ENCODE measurements at places on chromosomes 7 and 10.

GRCh38 chr10:69057261-69057950, 30.5 kb upstream of the SRGN start:
- DNase-seq: no peak

DNA sequence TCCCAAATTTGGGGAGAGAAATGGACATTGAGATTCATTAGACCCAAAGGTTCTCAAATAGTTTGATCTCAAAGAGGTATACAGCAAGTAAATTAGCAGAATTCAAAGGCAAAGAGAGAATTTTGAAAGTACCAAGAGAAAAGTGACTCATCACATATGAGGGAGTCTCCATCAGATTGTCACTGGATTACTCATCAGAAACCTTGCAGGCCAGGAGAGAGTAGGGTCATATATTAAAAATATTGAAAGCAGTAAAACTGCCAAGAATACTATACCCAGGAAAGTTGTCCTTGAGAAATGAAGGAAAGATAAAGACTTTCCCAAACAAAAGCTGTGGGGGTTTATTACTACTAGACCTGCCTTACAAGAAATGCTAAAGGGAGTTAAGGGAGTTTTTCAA, 140.6 kb downstream of the TMEM168 start:
- DNase-seq: no peak

DNA sequence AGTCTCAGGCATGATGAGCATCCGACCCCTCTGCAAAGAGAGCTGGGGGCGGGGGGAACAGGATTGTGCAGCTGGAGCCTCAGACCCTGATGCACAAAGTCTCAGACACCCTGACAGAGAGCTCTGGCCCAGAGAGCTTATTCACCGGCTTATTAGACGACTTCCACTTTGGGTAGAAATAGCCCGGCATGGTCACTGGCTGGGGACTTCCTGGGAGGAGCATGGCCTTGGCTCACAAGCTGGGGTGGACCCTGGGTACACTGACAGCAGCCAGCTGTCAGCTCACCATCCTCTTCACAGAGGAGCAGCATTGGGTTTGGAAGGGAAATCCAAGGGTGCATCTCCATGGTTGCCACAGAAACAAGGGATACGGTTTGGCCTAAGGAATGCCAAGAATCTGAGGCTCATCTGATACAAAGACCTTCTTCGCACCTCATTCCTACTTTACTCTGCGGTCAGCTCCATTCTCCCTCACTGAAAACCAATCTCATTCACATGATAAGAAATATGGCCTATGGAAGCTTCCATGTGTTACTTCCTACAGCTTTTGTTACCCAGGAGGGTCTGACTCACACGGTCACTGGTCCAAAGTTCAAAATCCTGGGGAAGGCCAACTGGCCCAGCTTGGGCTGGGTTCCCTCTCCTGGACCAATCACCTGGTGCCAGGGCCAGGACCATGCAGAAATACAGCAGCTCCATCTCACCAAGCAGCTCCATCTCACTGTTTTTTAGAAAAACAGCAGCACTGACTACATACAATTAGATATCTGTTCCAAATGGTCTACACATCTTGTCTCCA, 25.1 kb downstream of the ZNF467 start:
- DNase-seq: no peak

DNA sequence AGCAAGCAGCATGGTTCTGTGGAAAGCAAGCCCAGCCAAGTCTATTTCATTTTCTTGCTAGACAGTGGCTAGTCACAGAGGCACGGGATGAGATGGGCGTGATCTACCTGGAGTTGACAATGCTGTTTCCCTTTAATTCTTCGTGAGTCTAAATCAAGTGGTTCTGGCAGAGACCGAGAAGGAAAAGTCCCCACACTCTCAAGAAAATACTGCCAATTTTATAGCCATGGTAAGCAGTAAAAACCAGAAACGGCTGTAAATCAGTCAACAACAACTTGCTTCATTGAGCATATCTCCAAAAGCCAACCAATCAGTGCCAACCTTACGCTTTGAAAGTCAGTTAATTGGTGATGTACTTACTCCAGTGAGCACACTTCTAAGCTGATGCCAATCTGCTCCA, 223.4 kb downstream of the SEC23IP start:
- no peak for DNase-seq

DNA sequence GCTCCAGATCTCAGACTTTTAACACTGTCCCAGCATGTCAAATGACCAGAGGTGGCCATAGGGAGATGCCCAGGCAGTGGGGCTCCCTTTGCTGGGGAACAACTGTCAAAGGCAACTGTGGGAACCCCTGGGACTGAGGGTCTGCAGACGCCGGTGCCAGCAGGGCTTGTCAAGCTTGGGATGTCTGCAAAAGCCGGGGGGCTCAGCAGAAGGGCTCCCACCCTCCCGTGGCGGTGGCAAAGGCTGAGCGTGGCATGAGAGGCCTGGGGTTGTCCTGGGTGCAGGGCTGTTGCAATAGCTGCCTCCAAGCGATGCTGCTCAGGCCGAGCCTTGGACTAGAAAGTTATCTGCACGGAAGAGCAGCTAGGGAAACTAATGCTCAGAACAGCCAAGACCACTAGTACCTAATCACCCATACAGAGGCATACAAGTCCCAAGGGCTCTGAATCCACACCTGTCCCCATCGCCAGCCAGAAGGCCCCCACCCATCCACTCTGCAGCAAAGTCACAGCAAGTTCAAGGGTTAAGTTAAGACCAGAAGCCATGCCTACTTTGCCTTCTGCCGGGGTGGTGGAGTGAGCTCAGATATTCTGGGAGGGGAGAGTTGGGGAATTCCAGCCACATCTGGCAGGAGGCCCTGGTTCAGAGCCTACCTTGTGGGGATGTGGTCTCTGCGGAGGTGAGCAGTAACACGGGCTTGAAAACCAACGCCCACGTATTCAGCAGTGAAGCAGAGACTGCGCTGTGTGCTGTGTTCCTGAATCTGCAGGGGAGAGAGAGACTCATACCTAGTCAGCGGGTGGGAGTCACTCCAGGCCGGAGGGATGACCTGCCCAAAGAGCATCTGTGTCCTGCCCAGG, 4.6 kb downstream of the SH2B2 start:
- no peak for DNase-seq

DNA sequence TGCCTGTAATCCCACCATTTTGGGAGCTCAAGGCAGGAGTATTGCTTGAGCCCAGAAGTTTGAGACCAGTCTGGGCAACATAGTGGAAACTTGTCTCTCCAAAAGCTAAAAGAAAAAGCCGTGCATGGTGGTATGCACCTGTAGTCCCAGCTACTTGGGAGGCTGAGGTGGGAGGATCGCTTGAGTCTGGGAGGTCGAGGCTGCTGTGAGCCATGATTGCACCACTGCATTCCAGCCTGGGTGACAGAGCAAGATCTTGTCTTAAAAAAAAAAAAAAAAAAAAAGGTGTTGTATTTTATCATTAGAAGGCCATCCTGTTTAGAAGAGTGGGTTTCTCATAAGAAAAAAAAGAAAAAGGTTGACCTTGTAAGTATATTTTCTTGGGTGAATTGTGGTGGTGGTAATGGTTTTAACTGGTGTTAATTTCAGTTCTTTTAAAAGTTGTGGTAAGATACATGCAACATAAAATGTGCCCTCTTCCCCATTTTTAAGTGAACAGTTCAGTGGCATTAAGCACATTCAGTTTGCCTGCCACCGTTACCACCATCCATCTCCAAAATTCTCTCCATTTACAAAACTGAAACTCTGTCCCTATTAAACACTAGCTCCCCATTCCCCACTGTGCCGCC, 34.7 kb downstream of the GRIFIN start:
- no peak for DNase-seq

DNA sequence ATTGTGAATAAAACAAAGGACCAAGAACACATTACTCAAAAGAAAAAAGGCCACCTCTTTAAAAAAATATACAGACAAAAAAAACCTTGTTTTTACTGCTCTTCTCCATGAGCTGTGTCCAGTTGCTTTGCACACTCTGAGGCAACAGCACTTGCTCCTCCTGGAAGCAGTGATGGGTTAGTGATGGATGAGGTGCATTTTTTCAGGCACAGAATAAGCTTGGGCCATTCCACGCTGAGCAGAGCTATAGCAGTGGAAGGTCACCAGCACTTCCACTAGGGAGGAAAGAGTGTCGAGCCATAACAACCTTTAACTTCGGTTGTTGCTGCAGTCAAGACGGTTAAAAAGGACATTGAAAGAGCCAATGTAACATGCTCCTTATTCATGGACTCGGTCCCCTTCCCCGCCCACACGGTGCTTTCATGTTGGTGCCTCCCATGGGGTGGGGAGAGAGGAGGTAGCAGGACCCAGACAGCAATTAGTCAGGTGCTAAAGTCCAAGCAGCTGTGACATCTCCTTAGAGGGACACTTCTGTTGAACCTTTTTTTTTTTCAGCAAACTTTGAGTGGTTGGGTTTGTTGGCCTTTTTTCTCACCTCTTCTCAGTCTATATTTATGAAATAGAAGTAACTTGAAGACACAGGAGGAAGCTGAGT, 136.5 kb upstream of the ADARB2 start:
- DNase-seq: no peak

GRCh38 chr10:8279598-8279997, 225.1 kb downstream of the GATA3 start:
- DNase-seq: no peak

- no peak for DNase-seq
Observed at GRCh38 chr10:128884033-128884425, 583.0 kb upstream of the MGMT start.

- no peak for DNase-seq
Observed at GRCh38 chr7:96532428-96532935, 177.2 kb downstream of the SEM1 start.

DNA sequence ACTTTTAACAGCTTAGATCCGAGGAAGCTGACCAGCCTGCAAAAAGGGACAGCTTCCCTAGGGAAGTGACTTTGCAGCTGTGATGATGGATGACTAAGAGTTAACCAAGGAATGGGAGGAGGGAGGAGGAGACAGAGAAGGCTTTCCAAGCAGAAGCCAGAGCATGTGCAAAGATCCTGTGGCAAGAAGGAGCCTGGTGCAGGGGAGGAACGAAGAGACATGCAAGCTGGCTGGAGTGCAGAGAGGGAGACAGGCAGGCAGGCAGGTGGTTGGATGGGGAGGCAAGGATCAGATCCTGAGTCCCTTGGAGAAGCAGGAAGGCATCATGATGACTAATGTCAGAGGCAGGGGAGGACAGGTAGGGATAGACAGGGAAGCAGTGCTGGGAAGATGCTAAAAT, 148.8 kb downstream of the PFKFB3 start:
- no peak for DNase-seq

GRCh38 chr7:151173386-151174245, 6.1 kb upstream of the GBX1 start:
- DNase-seq: no peak
